ENCODE measurements at places on chromosomes 3 and 15.

GRCh38 chr15:30985081-30985531, 6.3 kb downstream of the MTMR10 start:
- DNase-seq, result no peak

GRCh38 chr3:28745436-28745835, 396.8 kb upstream of the AZI2 start:
- DNase-seq, result no peak

GRCh38 chr3:33377931-33378330, 62.3 kb downstream of the UBP1 start:
- no peak for DNase-seq

- DNase-seq, result no peak
These were observed 48.3 kb upstream of the ACP3 start for GRCh38 chr3:132268956-132269355.

GRCh38 chr15:57572468-57572867, 19.2 kb upstream of the MYZAP start:
- DNase-seq, result no peak

- DNase-seq, result no peak
These were observed 80.6 kb upstream of the EIF1B start for GRCh38 chr3:40228792-40229350.

DNA sequence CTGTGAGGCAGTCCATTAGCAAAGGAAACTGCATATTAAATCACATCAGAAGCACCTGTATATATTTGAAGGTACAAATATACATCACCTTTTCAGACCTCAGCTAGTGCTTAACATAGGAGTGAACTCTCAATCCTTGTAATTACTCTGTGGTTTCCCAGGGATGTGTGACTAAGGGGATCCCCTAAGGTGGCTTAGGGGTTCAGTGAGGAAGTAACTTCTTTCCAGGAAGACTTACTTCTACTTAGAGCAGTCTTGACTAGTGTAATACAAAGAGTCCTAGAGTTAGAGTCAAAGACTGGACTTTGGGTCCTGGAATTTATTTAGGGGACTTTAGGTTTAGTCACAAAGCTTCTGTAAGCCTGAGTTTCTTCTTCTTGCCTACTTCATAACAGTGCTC, 8.7 kb upstream of the SUMF1 start:
- DNase-seq, result no peak

GRCh38 chr15:63800241-63800640, 33.5 kb downstream of the HERC1 start:
- no peak for DNase-seq

DNA sequence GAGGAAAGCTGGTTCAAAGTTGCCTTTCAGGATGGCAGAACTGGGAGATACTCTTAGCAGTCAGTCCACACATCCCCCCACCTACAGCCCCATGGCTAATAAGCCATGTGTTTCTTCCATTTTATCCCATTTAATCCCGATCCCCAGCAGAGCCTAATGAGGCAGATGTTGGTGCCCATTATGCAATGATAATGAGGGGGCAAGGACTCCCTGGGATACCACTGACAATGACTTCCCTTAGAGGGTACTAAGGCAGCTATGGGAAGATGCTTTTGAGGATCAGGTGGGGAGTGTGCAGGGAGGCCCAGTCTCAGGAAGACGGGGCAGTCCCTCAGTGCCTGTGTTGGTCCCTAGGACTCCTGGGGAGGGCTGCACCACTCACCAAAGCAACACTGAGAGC, 43.8 kb upstream of the TBC1D21 start:
- DNase-seq, result no peak

DNA sequence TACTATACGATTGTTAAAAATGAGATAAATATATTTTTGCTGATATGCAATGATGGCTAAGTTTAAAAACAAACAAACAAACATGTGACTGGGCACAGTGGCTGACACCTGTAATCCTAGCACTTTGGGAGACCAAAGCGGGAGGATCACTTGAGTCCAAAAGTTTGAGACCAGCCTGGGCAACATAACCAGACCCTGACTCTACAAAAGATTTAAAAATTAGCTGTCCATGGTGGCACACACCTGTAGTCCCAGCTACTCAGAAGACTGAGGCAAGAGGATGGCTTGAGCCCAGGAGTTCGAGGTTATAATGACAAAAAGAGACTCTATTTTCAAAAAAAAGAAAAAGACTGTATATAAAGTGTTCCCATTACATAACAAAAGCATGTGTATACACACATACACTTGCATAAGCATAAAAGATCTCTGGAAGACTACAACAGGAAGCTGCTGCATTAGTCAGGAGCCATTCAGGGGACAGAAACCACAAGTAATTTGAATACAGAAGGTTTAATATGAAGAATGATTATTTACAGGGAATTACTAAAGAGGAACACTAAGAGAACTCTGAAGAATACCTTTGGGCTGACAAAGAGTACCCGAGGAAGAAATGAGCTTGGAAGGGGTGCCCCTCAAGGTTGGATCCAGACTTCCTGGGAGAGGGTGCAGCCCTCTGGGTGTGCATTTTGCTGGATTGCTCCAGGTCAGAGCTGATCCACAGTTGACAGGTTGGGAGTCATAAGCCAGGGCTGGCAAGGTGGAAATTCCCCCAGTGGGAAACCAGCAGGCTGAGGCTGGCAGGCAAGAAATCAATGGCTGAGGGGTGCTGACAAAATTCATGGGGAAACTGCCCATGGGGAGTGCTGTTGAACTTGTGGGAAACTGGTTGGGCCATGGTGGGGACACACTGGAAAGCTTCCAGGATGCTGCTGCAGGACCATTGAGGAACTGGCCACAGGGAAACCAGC, 9.3 kb upstream of the TM4SF18 start:
- no peak for DNase-seq

- no peak for DNase-seq
These were observed 14.8 kb downstream of the BDH1 start for GRCh38 chr3:197540961-197541377.

GRCh38 chr15:71559098-71559497, 251.3 kb upstream of the NR2E3 start:
- DNase-seq, result no peak

GRCh38 chr15:66875588-66876420, 173.8 kb downstream of the SMAD6 start:
- no peak for DNase-seq

GRCh38 chr3:127800508-127800907, 21.8 kb downstream of the MGLL start:
- no peak for DNase-seq

DNA sequence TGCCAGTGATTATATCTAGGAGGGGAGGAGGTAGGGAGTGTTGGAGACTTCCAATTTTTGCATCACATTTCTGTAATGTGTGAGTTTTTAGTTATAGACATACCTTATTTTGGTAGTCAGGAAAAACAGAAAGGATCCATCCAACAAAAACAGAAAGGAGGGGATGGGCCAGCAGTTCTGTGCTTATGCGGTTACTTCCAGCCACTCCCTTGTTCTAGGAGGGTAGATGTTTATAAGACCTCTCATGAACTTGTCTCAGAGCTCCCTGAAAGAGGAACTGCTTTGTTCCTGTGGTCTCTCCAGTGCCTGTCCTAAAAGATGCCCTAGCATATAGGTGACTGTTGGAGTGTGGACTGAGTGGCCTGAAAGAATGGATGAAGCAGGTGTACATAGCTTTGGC, 323.3 kb downstream of the CACNA2D3 start:
- DNase-seq, result no peak

DNA sequence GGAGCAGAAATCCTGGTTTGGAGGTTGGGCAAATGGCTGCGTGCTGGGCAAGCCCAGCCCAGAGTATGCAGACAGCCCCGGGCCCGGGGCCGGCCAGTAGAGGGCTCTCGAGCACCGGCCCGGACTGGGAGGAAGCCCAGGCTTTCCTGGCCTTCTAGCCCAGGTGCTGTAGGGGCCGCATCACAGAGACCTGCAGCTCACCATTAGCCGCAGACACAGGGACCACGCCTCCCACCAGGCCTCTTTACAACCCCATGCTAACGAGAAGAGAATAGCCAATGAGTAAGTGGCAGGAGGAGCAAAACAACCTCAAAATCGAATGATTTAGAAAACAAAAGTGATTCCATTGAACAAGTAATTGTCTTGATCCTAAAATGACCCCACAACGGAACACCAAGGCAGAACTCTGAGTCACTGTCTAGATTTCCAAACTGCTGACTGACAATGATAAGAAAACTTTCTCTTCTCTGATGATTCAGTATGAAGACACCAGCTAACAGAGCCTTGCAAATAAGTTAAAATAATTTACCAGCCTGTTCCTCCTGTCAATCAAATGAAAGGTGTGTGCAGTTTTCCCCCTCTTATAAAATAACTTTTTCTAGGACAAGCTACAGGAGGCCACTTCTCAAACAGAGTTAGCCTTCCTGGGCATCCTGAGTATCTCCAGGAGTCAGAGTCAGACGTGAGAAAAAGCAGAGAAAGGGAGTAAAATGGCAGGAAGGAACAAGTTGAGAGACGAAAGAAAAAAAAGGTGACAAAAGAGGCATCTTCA, 102.2 kb downstream of the DGKG start:
- DNase-seq, result peak; percentile 48

DNA sequence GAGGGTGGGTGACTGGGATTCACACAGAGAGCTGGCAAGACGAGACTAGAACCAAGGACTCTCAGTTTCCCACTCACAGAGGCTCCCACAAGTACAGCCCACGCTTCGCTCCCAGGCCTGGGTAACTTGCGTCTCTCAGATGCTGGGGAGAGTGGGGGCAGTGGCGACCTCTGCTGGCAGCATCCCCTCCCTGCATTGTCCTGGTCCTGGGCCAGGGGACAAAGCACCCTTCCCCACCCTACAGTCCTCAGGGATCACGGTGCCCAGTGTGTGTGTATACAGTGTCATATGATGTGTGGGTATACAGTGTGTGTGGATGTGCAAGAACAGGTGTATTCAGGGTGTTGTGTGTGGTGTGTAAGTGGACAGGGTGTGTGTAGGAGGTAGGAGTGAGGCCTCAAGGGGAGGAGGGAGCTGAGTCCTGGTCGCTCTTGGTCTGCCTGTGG, 12.8 kb downstream of the VILL start:
- peak; percentile 57 for DNase-seq

DNA sequence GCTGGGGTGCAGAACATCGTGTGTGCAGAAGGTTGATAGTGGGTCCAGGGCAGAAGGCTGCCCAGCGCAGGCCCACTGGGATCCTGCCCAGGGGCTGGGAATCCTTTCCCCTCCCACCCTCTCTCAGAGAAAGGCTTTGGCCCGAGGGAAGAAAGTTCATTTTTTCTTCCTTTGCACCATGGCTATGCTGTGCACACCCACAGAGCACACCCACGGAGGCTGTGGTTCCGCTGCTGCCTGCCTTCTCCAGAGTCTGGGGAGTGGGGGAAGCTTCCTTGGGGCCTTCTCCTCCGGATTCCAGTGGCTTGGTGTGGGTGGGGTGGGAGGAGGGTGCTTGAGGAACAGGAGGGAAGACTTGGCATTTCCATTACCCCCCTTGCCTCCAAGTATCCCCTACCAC, 7.0 kb upstream of the PRKCD start:
- no peak for DNase-seq

DNA sequence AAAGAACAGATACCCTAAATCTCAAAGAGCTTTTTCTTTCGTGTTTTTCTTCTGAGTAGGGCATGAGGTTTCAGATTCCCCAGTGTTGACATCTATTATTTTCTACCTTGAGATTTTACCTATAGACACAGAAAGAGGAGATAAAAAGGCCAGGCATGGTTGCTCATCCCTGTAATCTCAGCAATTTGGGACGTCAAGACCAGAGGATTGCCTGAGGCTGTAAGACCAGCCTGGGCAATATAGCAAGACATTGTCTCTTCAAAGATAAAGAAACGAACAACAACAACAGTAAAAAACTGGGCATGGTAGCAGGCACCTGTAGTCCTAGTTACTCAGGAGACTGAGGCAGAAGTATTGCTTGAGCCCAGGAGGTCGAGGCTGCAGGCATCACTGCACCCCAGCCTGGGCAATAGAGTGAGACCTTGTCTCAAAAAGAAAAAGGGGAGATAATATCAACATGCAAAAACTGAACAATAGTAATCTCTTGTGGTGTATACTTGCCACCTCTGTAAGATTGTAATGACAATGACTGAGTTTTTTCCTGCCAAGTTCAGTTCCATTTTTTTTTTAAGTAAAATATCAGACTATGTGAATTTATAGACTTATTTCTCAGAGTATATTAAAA, 71.3 kb downstream of the MBNL1 start:
- DNase-seq, result no peak

- DNase-seq, result no peak
These were observed 13.2 kb upstream of the ZBED2 start for GRCh38 chr3:111608383-111608782.

- no peak for DNase-seq
These were observed 473.6 kb downstream of the ROBO2 start for GRCh38 chr3:77513542-77513941.

- DNase-seq, result no peak
These were observed 18.7 kb downstream of the FBXL22 start for GRCh38 chr15:63615935-63616334.

DNA sequence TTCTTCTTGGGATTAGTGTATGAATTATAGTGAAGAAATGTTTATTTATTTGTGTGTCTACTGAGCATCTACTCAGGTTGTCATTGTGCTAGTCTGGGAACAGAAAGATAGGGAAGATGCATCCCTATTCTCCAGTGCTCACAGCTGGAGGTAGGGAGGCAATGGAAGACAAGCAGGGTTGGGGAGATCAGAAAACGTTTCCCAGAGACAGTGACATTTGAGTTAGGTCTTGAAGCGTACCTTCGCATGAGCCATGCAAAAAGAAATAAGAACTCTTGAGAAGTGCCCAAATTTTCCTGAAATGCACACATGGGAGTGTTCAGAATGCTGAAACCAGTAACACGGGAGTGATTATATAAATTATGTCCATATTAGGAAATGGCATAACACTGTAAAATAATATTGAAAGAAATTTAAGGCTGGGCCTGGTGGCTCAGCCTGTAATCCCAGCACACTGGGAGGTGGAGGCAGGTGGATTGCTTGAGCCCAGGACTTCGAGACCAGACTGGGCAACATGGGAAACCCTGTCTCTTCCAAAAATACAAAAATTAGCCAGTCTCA, 5.3 kb upstream of the CEMIP start:
- DNase-seq, result no peak

DNA sequence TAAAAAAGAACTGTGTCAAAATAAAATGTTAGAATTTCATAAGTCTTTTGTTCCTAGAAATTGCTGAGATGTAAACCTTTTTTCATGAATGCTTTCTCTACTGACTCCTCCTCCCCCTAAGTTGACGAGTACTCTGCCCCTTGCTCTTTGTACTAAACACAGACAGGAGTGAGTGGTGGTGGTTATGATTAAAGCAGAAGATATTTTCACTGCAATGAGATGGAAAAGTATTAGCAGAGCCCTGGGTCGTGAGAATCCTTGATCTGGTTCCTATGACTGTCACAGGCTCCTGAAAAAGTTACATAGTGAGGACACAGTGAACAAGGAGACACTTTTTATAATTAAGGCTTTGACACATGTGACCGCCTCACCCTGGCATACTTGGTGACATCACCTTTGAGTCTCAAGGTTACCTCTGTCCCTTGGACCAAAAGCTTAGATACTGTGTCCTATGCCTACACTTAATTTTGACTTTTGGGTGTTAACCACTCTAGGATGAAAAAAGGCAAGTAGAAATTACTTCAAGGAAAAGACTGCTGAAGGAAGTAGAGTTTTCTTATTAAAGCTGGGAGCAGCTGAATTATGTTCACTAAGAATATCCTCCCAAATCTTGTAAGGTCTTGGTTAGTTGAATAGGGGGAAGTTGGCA, 130.4 kb upstream of the LYSMD4 start:
- no peak for DNase-seq
